ENCODE measurements at places on chromosomes 6 and 20. TPM values are rescaled to one million over a fixed set of nuclear protein-coding genes. Genes with fewer than 3 reads are reported as not detected.

CPNE5 gene
- polyA plus RNA-seq, result 1.5 TPM

GRCh38 chr6:161607696-161608297 lies 333.9 kb upstream of the AGPAT4 start:
- no peak for DNase-seq

DNA sequence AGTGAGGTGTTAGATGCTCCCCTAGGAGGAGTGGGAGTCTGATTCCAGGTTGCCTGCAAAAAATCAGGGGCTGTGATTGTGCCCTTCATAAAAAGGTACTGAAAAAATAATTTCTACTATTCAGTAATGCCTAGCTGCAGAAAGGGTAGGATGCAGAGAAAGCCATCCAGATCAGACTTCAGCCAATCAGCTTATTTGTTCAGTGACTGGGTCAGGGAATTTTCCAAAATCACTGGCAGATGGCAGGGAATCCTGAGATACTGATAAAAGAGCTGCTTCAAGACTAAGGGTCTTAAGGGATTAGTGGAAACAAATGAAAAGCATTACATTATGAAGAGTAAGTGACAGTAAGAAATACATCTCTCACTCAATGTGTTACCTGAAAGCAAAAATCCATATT lies 42.8 kb upstream of the MTRF1L start:
- DNase-seq, result no peak

C6orf132 gene
- 99.2 TPM for polyA plus RNA-seq

GRCh38 chr20:3744806-3745685 lies 12.6 kb downstream of the HSPA12B start:
- peak; percentile 83 for DNase-seq

DNA sequence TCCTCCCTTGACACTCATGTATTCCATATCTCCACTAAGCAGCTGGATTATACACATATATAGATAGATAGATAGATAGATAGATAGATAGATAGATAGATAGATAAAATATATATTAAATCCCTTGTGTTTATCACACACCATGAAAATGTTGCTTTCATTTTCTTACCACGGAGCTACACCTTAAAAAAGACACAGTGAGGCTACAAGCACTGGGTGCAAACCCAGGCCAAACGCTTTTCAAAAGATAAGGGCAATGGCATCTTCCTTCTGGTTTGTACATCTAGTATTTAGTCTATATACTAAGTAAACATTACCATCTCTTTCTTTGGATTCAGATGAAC lies 377.1 kb downstream of the ESR1 start:
- no peak for DNase-seq

DNA sequence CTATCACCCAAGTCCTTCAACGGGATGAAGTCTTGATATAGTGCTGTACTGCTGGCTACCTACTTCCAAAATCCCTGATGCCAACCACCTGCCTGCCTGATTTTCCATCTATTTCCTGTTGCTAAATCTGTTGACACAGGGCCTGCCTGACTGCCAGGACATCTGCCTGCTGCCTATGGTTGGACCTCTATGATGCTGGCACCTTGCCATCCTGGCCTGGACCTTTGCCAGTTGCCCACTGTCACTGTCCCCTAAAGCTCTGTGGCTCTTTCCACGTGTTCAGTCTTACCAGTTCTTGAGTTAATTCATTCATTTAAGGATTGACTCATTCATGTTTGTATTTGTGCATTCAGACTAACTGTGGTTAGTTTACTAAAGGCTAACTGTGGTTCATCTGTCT lies 9.2 kb upstream of the RGS17 start:
- peak; percentile 28 for DNase-seq

All from stomach (tissue), 19 donors.